ENCODE measurements at places on chromosomes 7 and 10. TPM values are rescaled to one million over a fixed set of nuclear protein-coding genes. Genes with fewer than 3 reads are reported as not detected.

DNA sequence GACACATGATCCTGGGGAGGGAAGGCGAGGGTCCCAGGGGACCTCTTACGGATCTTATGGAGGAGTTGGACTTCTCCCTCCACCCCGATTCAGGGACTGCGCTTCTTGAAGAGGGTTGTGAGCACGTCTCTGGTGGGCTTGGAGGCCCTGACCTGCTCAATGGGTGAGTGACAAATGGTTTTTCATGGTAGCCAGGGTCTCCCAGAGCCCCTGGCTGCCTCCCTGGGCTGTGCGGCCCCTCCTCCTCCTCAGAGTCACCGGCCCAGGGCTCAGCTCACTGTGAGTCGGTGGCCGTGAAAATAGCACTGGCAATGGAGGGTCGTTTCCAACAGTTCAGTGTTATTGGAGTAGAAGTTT lies 26.6 kb downstream of the INPP5A start:
- DNase-seq: no peak

ZNF277 gene
- total RNA-seq: 30.4 TPM

DNA sequence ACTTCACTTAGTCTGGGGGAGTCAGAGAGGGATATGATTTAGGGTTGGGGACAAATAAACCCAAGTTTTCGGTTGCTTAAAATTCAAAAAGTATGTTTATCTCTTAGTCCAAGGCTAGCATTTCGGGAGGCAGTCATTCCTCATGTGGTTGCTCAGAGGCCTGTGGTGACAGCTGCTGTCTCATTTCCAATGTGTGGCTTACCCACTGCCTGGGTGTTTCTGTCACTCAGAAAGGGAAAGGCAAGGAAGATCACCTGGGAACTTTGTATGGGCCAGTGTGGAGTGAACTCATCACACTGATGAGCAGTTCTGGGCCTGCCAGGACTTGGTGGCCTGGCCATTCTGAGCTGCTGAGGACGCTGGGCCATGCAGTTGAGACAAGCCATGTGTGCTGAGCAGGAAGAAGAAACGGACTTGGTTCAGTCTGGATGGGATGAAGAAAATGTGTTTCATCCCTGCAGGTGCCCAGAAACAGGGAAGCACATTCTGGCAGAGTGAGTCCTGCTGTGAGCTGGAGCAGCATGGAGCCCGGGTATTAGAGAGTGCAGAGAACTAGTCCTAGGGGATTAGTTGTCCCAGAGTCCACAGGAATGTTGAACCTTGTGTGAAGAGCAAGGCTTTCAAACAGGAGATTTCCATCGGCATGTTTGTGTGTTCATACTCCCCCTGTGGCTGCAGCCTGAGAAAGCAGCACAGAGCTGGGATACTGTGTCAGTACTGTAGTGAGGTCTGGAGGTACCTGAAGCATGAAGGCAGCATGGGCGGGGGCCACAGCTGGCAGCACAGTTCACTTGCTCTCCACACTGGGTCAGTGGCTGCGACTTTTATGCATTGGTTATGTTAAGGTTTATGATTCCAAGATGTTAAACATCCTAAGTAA lies 211.1 kb upstream of the IGFBP3 start:
- no peak for DNase-seq

GRCh38 chr7:111518264-111518663 lies 44.0 kb downstream of the IMMP2L start:
- DNase-seq: no peak

GRCh38 chr7:156935250-156935649 lies 14.3 kb upstream of the NOM1 start:
- no peak for DNase-seq

HTR5A gene
- total RNA-seq: not detected

GRCh38 chr7:141686670-141687069 lies 15.3 kb downstream of the DENND11 start:
- no peak for DNase-seq

- DNase-seq: no peak
These were observed 57.5 kb downstream of the SH3PXD2A start for GRCh38 chr10:103797857-103798256.

Measured in activated naive CD4-positive, alpha-beta T cell treated with anti-CD3 and anti-CD28 coated beads, Interleukin-2, amount 50 U/mL, for 72 hours (primary cell).